ENCODE measurements at places on chromosomes 7 and 10.

- H3K4me1 ChIP-seq, result no peaks in the 10 kb centered on the region
- H3K4me3 ChIP-seq, result no peak overlapping the region
- no peak overlapping the region for H3K27ac ChIP-seq
- H3K36me3 ChIP-seq, result no peaks in the 10 kb centered on the region
- no peak for DNase-seq
- no peaks in the 10 kb centered on the region for H3K27me3 ChIP-seq
These were observed 96.4 kb upstream of the PCLO start for GRCh38 chr7:83259064-83259463.

DNA sequence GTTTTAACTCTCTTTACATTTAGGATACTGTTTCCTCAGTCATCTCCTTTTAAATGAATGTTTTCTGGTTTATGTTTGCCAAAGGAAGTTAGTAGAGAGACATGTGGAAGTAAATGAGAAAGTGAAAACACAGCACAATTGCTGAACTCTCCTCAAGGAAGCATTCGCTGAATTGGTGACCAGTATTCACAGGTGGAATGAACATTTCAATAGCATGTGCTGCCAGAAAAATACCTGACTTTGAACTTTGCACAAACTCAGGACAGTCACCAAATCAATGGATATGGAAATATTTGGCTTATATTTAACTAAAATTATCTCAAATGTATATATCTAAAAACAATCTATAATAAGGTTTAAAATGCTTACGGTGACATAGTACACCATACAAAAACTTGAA is 28.5 kb downstream of the TSPAN12 start:
- H3K27ac ChIP-seq, result no peak overlapping the region
- H3K4me1 ChIP-seq, result no peaks in the 10 kb centered on the region
- no peak overlapping the region for H3K4me3 ChIP-seq
- no peaks in the 10 kb centered on the region for H3K36me3 ChIP-seq

- no peaks in the 10 kb centered on the region for H3K4me1 ChIP-seq
- DNase-seq, result no peak
- peaks cover 4% of the 10 kb centered on the region for H3K27me3 ChIP-seq
- H3K4me3 ChIP-seq, result no peak overlapping the region
These were observed 260.6 kb downstream of the CCSER2 start for GRCh38 chr10:84588971-84589370.

- H3K36me3 ChIP-seq, result peaks cover 9% of the 10 kb centered on the region
- H3K27me3 ChIP-seq, result no peaks in the 10 kb centered on the region
- no peak overlapping the region for H3K27ac ChIP-seq
- no peak for DNase-seq
These were observed 26.1 kb downstream of the ZFAND4 start for GRCh38 chr10:45646384-45647050.

GRCh38 chr10:130930821-130931220 is 380.7 kb downstream of the TCERG1L start:
- H3K4me1 ChIP-seq, result no peaks in the 10 kb centered on the region
- H3K4me3 ChIP-seq, result no peak overlapping the region
- H3K36me3 ChIP-seq, result no peaks in the 10 kb centered on the region
- no peaks in the 10 kb centered on the region for H3K27me3 ChIP-seq
- DNase-seq, result no peak
